Activated CD8-positive, alpha-beta memory T cell treated with anti-CD3 and anti-CD28 coated beads, Interleukin-2, amount 50 U/mL, for 4 hours (primary cell): ENCODE measurements at places on chromosomes 1 and 21.
A peak's percentile ranks its signal among the peaks of the same experiment; 100 is the strongest.

- DNase-seq = no peak
These were observed 41.2 kb upstream of the RGS8 start for GRCh38 chr1:182725259-182726255.

DNA sequence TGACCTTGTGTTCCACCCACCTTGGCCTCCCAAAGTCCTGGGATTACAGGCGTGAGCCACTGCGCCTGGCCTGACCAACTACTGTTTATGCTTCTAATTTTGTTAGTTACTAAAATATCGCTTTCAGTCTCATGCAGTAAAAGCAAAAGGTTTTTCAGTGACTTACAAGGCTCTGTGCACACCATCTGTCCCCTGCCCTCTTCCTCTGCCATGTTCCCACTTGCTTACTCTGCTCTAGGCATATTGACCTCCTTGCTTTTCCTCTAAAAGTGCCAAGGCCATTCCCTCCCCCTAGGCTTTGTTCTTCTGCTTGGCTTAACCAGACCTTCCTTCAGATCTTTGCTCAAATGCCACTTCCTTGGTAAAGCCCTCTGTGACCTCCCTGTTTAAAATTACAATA is 276.9 kb downstream of the KIF26B start:
- no peak for DNase-seq

GRCh38 chr1:93765099-93765498 is 83.5 kb upstream of the BCAR3 start:
- DNase-seq = no peak

GRCh38 chr1:39195166-39196111 is 9.1 kb upstream of the MACF1 start:
- DNase-seq = no peak

GRCh38 chr1:114157275-114157660 is 3.6 kb upstream of the SYT6 start:
- DNase-seq = no peak

GRCh38 chr1:168506204-168506819 is 37.5 kb downstream of the XCL2 start:
- no peak for DNase-seq

GRCh38 chr21:42037943-42038342 is 27.8 kb upstream of the ZBTB21 start:
- no peak for DNase-seq

DNA sequence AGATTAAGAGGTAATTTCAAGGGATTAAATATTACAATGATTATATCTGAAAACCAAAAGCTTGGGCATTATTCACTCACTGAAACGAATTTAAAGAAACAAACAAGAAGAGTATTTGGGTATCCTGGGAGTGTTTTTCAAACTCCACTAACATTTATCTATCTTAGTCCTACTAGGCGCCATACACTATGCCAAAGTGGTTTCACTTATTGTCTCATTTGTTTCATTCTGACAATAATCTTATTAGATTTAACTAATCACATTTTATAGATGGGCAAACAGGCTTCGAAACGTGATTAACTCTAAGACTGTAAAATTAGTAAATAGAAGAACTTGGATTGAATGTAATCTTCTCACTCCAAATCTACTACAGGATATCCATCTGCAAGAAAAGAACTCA is 25.4 kb downstream of the ASH1L start:
- DNase-seq = no peak

DNA sequence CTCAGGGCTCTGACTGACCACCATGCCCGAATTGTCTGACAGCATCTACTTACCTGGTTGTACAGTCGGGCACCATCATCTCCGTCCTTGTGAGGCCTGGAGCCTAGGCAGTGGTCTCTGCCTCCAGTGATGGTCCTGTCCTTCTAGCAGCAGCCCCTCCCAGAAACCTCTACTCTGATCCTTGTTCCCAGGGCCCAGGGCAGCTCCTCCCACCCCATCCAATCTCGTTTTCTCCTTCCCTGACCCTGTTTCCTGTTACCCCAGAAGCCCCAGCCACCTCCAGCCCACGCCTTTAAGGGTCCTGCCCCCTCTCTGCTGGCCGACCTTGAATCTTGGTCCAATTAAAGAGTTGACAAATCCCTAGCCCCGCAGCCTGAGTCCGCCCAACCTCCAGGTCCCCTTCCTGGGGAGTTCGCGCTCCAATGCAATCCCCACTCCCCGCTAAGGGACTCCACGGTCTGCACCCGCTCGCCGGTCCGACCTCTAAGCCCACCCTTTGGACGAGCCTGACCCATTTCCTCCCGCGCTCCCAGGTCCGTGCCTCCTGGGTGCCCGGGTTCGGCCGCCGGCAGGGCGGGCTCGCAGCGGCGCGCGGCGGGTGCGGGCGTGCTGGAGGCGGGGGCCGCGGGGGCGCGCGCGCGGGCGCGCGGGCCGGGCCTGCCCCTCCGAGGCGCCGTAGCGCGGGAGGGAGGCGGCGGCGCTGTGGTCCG is at the start of gene B4GALT2:
B4GALT2 (plus strand) TSS at position 660 of the 710 bp plus-strand sequence. CDS start 1,951 bp downstream, outside the sequence.
- DNase-seq = peak; percentile 39

DNA sequence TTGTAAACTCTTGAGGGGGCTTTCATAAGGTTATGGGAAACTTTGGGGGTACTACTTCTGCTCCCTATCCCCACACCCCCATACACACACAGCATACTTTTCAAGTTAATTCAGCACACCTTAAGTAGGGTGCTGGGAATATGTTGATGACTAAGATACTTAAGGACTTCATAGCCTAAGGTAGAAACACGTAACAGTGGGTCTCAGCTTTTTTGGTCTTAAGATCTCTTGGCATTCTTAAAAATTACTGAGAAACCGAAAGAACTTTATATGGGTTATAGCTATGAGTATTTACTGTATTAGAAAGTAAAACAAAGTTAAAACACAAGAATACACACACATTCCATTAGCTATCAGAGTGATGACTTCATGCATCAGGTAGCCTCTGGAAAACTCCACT is 2.1 kb downstream of the OTUD3 start:
- DNase-seq = no peak

DNA sequence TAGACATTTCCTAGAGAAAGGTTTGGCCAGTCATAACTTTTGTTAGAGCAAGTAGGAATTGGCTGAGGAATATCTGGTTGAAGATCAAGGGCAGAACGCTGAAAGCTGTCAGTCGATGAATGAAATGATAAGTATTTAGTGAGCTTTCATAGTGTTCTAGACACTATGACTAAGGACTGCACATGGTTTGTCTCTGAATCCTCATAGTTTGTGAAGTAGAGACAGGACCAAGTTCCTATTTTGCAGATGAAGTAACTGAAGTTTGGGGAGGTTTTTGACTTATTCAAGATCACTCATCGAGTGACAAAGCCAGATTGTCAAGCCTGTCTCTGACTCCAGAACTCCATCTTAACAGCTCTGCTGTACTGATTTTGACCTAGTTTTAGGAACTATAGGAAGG is 4.7 kb downstream of the ELOA start:
- no peak for DNase-seq

GRCh38 chr1:176110203-176110602 is 96.9 kb downstream of the COP1 start:
- no peak for DNase-seq

DNA sequence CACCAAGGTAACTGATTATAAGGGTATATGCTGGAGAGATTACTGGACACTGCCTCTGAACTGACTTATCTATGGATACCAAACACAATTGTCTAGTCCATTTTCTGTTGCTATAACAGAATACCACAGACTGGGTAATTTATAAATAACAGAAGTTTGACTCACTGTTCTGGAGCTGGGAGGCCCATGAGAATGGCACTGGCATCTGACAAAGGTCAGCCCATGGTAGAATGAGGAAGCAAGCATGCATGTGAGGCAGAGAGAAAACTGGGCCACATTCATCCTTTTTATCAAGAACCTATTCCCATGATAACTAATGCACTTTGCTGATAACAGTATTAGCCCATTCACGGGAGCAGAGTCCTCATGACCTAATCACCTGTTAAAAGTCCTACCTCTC is 37.4 kb downstream of the FCER1A start:
- no peak for DNase-seq

DNA sequence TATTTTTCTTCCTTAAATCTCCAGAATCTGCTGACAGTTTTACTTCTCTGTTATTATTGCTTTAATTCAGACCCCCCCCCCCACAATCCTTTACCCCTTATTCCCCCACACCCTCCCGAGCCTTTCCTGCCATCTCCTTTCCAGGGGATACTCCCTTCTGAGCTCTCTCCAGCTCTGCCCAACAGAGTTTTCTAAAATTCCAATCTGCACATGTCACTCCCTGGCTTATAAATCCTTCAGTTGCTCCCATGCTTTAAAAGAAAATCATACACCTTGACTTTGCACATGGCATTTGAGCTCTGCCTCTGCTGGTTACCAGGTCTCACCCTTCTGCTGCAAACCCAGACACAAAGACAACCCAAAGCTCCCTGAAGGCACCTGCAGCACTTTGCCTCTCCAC is 11.7 kb upstream of the EPS8L3 start:
- DNase-seq = no peak

DNA sequence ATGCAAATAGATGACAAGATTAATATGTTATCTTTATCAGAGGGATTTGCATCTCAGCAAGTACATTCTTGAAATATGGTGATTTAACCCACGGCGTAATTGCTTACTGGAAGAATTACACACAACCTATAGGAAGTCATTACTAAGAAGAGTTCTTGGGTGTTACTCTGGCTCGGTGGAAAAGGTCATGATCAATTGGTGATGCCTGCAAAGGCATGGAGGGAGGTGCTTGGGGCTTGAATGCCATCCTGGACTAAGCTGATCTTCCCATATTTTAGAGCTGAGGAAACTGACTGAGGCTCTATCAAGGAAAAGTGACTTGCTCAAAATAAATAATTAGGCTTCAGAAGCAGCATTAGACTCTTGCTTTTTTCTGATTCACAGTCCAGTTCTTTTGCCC is 137.5 kb upstream of the JUN start:
- no peak for DNase-seq

DNA sequence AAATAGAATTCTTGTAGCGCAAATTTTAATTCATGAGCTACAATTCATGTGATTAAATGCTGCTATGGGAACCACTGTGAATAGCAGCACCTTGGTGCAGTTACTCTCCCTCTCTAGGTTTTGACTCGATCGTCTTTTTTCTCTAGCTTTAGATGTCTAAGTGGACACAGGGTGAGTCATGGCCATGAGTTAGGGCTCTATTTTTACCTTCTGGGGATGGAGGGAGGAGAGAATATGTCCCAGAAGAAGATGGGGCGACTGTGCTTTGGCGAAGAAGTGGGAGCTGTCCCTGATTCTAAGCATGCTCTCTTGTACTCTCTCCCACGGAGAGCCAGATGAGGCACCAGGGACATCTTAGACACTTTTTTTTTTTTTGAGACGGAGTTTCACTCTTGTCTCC is 1.6 kb upstream of the OR2B11 start:
- DNase-seq = no peak

- DNase-seq = no peak
These were observed 1199.5 kb upstream of the TMPRSS15 start for GRCh38 chr21:19603011-19603593.

DNA sequence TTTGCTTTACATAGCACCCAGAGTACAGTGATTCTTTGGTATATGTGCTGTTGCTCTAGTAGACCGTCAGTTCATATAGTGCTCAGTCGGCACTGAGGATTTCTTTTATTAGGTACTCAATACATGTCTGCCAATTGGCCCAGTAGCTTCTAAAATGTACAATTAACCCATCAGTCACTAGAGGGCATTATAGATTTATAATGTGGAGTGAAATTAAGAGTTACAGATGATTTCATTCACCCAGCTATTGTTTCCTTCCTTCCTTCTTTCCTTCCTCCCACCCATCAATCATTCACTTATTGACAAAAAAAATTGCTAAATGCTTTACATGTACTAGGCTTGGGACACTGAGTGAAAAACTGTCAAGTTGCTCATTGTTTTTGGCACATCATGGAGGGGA is 263.6 kb upstream of the USP24 start:
- DNase-seq = no peak

DNA sequence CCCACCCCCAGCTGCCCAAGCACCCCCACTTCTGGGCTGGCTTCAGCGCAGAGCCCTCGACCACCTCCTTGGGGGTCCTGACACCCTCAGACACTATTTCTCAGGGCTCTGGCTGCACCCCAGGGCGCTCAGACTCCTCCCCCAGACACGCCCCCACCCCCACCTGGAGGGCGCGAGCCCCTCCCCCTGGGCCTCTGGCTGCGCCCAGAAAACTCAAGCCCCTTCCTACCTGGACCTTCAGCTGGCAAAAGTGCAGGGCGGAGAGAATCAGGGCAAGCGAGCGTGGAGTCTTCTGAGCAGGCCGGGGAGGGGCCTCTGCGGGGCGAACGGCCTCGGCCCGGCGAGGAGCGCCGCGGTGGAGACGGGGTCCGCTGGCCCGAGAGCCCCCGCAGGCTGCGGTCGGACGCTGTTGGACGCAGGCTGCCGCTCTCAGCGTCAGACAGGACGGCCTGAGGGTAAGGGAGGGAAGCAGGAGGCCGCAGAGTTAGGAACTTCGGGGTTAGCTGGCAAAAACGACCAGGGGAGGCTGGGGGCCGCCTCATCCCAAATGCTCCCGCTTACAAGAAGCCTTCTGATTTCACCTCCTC is 17.4 kb upstream of the NBPF1 start:
- no peak for DNase-seq

DNA sequence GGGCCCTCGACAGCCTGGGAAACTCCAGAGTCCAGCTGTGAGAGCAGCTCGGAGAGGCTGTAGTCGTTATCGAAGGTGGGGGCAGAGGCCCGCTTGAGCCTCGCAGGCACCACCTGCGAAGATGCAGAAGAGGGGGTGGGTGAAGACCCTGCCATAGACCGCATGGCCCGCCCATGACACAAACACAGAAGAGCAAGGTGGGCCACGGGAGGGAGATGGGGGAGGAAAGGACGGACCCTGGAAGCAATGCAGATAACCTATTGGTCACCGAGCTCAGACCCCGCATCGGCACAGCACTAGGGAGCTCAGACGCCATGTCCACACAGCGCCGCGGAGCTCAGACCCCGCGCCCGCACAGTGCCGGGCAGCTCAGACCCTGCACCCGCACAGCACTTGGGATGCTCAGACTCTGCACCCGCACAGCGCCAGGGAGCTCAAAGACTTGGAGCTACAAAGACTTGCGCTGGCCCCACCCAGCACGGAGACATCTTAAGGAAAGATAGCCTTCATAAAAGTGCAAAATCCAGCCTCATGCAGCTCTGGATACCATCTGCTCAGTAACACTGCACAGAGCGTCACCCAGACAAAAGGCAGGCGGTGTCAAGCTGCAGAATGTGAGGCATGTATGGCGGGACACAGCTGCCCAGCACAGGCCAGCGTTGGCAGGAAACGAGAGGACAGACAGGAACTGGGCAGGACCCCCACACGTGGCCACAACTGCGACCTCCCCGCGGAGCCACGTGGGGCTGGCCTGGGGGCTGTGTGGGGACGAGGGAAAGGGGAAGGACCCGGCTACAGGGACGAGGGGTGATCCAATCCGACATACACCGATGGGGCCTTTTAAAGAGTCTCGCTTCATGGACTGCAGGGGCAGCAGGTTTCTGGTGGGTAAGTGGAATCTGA is 22.6 kb downstream of the RIPK4 start:
- no peak for DNase-seq

- no peak for DNase-seq
These were observed 9.6 kb downstream of the RAB42 start for GRCh38 chr1:28601696-28602095.

GRCh38 chr1:25568834-25569596 is 25.6 kb downstream of the LDLRAP1 start:
- peak; percentile 50 for DNase-seq
